ENCODE measurements at places on chromosomes 6 and 20. TPM values are rescaled to one million over a fixed set of nuclear protein-coding genes. Genes with fewer than 3 reads are reported as not detected.

DNA sequence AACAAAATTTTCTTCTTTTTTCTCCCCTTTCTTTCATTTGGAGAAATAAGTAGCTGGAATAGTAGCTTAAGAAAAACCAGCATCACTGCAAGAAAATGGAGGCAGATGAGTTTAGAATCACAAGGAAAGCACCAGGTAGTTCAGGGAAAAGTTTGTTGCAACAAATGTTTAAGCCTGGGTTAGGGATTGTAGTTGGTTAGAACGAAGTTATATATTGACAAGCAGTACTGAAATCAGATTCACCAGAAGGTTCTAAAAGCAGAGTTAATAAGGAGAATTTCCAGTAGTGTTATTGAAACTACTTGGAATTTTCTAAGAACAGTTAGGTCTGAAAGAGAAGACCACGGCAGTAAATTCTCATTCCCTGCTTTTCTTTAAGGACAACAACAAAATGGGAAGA lies 70.2 kb downstream of the BMP2 start:
- H3K4me3 ChIP-seq: no peak overlapping the region
- no peaks in the 10 kb centered on the region for H3K4me1 ChIP-seq
- no peak overlapping the region for H3K27ac ChIP-seq
- H3K27me3 ChIP-seq: no peaks in the 10 kb centered on the region
- no peak for DNase-seq

- no peak for DNase-seq
- no peaks in the 10 kb centered on the region for H3K27me3 ChIP-seq
Observed at GRCh38 chr20:40757087-40757486, 68.1 kb upstream of the MAFB start.

GRCh38 chr20:24731312-24731711 lies 217.8 kb upstream of the CST7 start:
- no peak overlapping the region for H3K27ac ChIP-seq
- H3K36me3 ChIP-seq: no peaks in the 10 kb centered on the region
- H3K4me3 ChIP-seq: no peak overlapping the region
- no peak for DNase-seq
- no peaks in the 10 kb centered on the region for H3K27me3 ChIP-seq
- peaks cover 6% of the 10 kb centered on the region for H3K4me1 ChIP-seq

- no peak for DNase-seq
- no peak overlapping the region for H3K27ac ChIP-seq
- no peaks in the 10 kb centered on the region for H3K36me3 ChIP-seq
- H3K27me3 ChIP-seq: no peaks in the 10 kb centered on the region
Observed at GRCh38 chr20:4021906-4022305, 6.5 kb upstream of the RNF24 start.

DNA sequence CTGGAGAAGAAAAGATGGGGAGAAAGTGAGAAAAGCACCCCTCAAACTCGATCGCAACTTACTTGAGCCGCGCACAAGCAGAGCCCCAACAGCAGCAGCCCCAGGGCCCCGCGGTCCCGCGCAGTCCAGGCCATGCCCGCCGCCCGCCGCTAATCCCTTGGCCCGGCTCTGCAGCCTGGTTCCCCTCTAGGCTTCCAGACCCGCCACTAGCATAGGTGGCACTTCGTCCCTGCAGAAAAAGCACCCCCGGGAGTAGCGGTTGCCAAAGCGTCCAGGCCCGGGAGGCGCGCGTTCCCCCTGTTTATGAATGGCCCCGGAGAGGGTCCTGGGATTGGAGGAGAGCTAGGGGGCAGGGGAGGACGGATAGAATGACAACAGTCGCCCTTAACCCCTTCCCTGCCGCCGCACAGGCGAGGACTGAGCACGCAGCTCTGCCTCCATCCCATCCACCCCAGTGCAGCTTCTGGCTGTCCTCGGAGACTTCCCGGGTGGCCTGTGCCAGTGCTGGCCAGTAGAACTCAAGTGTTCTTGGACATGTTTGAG lies 19.9 kb downstream of the COL9A1 start:
- H3K4me3 ChIP-seq: peak overlapping the region; percentile 49
- peaks cover 15% of the 10 kb centered on the region for H3K27me3 ChIP-seq
- peaks cover 32% of the 10 kb centered on the region for H3K4me1 ChIP-seq
- no peak for DNase-seq

DNA sequence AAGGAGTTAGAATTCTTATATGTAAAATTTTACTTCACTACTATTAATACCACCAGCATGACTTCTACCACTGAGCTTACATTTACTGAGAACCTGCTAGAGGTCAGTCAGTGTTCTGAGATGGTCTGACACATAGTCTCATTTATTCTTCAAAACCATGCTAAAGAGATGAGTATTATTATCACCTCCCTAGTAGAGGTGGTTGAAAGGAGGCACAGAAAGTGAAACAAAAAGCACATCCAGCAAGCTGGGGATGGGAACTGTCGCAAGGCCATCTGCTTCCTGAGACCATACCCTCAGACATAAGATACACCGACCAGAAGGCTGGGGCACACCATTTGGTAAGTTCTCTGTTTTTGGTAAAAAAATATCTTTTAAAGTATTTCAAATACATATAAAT lies 137.7 kb downstream of the INSM1 start:
- H3K4me3 ChIP-seq: no peak overlapping the region
- H3K4me1 ChIP-seq: no peaks in the 10 kb centered on the region
- peaks cover 21% of the 10 kb centered on the region for H3K27me3 ChIP-seq
- H3K36me3 ChIP-seq: no peaks in the 10 kb centered on the region
- H3K27ac ChIP-seq: no peak overlapping the region
- no peak for DNase-seq

GRCh38 chr20:4737857-4738627 lies 16.3 kb downstream of the PRND start:
- H3K27me3 ChIP-seq: no peaks in the 10 kb centered on the region
- H3K27ac ChIP-seq: no peak overlapping the region
- H3K36me3 ChIP-seq: no peaks in the 10 kb centered on the region
- H3K4me1 ChIP-seq: no peaks in the 10 kb centered on the region
- no peak overlapping the region for H3K4me3 ChIP-seq

DNA sequence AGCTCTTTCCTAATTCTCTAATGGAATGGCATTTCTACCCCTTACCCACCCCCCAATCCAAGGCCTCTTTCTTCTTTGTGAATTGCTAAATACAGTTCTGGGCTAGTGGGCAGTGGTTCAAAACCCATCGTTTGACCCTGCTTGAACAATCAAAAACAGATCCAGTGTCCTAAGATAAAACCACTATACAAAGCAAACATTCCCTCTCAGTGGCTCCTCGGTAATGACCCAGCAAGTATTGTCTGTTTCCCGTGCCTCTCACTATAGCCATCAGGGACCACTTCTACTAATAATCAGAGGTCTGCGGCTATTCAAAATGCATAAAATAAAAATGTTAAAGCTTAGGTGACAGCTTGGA lies 143.5 kb upstream of the AKAP12 start:
- H3K27me3 ChIP-seq: no peaks in the 10 kb centered on the region
- peaks cover 10% of the 10 kb centered on the region for H3K36me3 ChIP-seq
- no peak for DNase-seq
- no peak overlapping the region for H3K4me3 ChIP-seq
- no peak overlapping the region for H3K27ac ChIP-seq
- H3K4me1 ChIP-seq: no peaks in the 10 kb centered on the region

The TREML1 gene
- total RNA-seq: 1.1 TPM

Data from spinal cord (tissue), 10 donors.